ENCODE measurements at places on chromosomes 5 and 9. TPM values are rescaled to one million over a fixed set of nuclear protein-coding genes. Genes with fewer than 3 reads are reported as not detected.

TNFSF8 gene
- 130 TPM for total RNA-seq

ALG2 gene
- 21.0 TPM for total RNA-seq

MAMDC4 gene
- 13.9 TPM for total RNA-seq

- DNase-seq, result no peak
Observed at GRCh38 chr5:179284751-179285631, 60.3 kb downstream of the ADAMTS2 start.

DNA sequence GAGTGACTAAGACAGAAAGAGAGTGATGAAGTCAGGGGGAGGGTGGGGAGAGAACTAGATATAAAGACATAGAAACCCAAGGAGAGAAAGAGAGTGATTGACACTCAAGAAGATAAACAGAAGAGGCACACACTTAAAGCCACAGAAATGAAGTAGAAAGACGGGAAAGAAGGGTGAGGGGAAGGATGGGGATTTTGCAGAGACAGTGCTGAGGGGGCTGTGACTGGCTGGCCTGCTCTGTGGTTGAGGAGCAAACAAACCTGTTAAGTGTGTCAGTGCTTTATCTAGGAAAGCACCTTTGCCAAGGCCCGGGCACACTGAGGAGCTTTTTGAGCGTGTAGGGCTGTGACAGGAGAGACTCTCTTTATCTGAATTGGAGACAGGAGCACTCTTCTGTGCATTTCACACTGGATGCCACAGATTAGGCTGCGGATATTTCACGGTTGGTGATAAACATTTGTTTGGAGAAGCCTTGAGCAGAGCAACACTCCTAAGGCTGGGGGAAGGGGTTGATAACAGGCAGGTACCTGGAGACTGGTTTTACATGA lies 109.1 kb downstream of the DOCK2 start:
- DNase-seq, result no peak

Measured in activated T-cell treated with anti-CD3 and anti-CD28 coated beads, Interleukin-2, amount 50 U/mL, for 4 hours (primary cell).